ENCODE measurements at places on chromosomes 5 and 9.

- DNase-seq, result no peak
These were observed 32.9 kb upstream of the FCN1 start for GRCh38 chr9:134950386-134951210.

DNA sequence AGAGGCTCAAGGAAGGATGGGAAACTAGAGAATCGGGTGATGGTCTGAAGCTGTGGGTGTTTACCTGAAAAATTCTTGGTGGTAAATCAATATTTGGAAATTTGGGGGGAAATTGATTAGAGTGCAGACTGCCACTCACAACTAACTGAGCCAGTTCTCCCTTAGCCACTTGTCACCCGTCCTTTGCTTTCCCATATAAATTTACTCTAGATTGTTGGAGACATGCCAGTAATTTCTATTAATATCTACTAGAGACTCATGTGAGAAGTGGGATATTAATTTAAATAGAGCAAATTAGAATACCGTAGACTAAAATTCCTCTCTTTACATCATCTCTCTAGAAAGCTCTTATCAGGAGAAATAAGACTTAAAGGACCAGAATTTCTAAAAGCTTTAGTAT is 471.3 kb upstream of the DAB2 start:
- no peak for DNase-seq

- DNase-seq, result no peak
These were observed 91.7 kb upstream of the KLF9 start for GRCh38 chr9:70506159-70506558.

DNA sequence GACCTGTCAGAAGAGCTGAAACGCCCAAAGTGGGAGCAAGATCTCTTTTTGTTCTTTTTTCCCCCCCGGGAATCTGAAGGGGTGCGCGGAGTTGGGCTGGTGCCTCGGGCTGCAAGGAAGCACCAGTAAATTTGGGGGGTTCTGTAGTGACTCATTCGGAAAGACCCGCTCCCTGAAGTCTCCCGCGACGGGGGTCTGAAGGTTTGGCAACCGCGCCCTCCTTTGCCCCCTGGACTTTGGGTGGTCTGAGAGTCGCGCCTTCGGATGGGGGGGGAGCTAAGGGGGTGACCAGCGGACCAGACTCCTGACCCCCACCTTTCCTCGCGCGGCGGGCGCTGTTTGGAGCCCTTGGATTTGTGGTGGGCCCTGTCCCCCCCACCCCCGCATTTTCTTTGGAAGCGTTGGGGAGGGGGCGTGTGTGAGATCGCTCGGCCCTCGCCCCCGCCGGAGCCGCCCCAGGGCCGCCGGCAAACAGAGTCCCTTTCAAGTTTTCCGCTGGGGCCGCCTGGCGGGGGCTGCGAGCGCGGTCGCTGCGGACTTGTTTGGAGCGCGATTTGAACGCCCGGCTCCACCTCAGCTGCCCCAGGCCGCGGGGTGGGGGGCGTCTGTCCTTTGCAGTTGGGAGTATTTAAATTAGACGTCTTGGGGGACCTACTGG is 2.0 kb downstream of the CXXC5 start:
- no peak for DNase-seq

DNA sequence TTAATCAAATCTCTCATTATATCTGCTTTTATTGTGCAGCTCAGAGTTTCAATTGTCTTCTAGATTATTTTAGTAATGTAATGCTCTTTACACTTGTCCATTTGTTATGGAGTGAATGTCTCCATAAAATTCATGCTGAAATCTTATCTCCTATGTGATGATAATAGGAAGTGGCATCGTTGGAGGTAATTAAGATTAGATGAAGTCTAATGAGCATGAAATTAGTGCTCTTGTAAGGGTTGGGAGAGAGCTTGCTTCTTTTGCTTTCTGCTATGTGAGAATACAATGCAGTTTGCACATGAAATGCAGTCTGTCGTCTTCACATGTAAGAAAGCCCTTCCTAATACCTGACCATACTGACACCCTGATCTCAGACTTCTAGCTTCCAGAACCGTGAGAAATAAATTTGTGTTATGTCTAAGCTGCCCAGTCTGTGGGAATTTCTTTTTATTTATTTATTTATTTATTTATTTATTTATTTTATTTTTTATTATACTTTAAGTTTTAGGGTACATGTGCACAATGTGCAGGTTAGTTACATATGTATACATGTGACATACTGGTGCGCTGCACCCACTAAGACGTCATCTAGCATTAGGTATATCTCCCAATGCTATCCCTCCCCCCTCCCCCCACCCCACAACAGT is 1399.2 kb upstream of the CDH6 start:
- no peak for DNase-seq

GRCh38 chr5:73231246-73231778 is 58.3 kb downstream of the TMEM174 start:
- no peak for DNase-seq

- no peak for DNase-seq
These were observed 579 bp upstream of the FAM78A start for GRCh38 chr9:131276891-131277286.

GRCh38 chr5:56145511-56145910 is 87.6 kb downstream of the ANKRD55 start:
- DNase-seq, result no peak

DNA sequence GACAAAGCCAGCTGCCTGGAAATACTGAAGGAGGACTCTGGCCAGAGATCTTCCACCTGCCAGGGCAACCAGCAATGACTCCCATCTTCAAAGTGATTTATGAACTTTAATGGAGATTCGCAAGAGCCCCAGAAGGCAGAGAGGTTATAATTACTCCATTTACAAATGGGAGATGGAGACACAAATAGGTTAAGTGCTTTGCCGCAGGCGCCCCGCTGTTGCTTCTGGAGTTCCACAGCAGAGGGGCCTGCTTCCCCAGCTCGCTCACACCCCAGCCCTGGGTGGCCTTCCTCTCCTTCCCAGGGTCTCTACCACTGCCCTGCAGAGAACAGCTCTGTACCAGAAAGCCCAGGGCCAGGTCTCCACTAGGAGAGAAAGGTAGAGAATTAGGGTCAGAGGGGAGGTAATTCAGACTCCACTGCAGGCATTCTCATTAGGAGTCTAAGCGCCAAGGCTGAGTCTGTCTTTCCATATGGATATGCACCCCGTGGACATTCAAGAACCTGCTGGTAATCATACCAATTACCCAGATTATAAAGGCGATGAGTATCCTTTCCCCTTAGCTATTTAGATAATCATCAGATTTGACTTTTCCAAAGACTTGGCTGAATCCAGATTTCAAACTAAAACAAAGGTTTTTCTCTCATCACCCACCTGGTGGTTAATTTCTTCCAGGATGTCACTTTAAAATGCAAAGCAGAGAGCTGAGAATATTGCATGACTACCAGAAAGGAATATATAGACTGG is 157.6 kb upstream of the TUT7 start:
- DNase-seq, result no peak

DNA sequence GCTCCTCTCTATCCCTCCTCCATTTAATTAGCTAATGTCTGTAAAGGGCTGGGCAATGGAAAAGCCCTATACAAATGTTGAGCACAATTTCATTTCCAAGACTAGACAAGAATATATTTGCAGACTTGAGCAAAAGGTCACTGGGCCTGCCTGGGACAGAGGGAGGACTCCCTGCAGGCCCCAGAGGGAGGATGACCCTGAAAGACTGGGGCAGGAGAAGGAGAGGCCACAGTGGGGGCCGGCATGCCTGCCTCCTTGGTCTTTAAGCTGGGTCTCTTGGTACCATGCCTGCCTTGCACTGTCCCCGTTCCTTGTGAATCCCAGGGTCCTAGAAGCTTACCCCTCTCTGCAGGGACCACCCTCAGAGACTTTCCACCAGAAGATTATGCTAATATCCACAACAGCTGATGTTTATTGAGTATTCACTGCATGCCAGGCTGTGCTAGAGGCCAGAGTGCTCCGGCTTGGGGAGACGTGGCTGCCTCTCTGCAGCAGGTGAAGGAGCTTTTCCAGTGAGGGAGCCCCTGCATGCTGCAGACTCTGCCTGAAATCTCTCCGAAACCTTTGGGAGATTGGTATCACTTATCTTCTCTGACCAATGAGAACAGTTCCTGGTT is 72.7 kb upstream of the HSPA9 start:
- DNase-seq, result no peak

GRCh38 chr5:38874948-38875456 is 29.2 kb downstream of the OSMR start:
- DNase-seq, result no peak

DNA sequence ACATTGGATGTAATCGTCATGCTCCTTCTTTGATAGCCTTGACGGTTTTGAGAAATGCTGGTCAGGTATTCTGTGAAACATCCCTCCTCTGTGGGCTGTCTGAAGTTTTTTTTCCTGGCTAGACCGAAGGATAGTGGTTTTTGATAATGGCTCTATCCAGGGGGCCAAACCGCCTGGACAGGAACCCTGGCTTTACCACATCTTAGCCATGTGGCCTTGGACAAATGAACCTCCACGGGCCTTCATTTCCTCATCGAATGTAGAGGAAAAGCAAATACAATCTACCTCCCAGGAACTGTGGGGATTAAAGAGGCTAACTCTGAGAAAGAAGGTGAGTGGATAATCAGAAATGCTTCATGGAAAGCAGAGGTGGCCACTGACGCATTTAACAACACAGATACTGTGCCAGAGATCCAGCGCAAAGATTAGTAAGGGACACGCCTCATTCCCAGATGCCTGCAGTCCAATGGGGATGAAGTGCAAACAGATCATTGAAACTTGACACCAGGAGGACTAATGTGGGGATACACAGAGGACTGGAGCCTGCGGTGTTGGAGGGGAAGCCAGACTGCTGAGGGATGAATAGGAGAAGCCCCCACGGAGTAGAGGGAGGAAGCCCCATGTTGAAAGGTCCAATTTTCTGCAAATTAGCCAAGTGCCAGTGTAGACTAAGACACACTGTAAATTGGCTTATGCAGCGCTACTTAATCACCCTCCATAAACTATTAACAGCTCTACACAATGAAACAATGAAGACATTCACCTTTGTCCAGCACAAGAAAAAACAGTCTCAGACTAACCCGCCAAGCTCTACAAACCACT is 41.6 kb downstream of the MYO10 start:
- DNase-seq, result peak; percentile 61

DNA sequence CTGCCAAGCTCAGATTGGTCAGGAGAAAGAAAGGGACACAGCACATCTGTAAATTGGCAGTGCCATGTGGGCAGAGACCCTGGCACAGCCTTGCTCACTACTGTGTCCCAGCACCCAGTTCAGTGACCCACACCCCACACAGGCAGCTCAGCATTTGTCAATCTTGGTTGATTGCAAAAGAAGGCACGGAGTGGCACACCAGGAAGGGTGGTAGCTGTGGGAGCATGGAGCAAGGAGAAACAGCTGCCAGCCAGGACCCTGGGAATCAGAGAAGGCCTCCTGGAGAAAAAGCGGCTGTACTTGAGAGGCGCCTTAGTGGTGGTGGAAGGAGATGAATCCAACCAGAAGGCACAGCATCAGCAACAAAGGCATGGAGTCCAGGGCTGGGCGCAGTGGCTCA is 3.5 kb downstream of the SLC27A4 start:
- no peak for DNase-seq

DNA sequence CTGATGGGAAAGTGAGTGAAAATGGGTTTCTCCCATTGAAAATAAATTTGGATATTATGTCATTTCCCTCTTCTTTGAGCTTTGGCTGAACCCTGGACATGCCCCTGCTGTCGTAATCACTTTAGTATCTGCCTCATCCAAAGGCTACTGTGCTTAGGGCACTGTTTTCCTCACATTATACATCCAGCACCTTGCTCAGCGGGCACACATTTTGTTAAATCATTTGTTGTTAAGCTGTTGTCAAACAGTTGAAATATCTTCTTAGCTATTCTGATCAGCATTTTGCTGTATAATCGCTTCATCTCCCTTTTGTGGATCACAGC is 352.7 kb upstream of the CD180 start:
- DNase-seq, result no peak

DNA sequence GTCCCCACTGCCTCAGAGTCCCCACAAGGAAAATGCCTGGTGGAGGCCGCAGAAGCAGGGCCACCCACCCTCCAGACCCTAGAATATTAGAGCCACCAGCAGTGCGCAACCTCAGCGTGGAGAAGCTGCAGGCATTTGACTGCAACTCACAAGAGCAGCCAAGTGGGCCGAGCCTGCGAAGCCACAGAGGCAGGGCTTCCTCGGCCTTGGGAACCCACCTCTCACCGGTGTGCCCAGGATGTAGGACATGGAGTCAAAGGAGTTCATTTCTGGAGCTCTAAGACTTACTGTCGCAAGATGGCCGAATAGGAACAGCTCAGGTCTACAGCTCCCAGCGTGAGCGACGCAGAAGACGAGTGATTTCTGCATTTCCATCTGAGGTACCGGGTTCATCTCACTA is 397.9 kb upstream of the PIK3R1 start:
- no peak for DNase-seq

- no peak for DNase-seq
These were observed 27.0 kb downstream of the ERAP2 start for GRCh38 chr5:96903300-96903699.

- DNase-seq, result no peak
These were observed 23.9 kb downstream of the SRP19 start for GRCh38 chr5:112885001-112885400.

DNA sequence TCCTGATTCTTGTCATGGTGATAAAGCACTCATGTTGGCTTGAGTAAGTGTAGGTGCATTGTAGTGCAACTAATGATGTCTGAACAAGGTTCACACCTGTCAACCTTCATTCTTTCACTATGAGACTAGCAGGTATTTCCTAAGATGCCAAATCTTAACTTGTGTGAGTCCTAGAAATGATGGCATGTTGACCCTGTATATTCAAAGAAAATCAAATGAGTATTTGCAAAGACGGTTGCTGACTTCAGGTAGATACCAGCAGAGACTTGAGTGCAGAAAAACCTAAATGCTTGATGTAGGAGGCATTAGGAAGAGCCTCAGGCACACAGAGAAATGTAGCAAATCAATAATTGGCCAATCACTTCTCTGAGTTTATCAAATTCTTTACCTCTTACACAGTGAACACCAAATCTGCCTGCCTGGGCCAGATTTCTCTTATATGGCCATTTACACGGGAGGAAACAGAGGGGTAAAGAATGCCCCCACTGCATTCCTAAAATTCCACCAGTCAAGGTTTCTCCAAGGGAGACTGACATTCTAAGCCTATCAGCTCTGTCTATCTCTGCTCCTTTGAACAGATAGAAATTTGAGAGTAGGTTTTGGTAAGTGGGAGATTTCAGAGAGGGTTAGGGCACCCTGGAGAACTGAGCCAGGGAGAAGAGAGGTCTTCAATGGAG is 488.6 kb upstream of the WWC1 start:
- no peak for DNase-seq

GRCh38 chr5:127519527-127519926 is 2.1 kb downstream of the PRRC1 start:
- DNase-seq, result no peak

GRCh38 chr5:127176769-127177168 is 103.5 kb upstream of the C5orf63 start:
- DNase-seq, result no peak

GRCh38 chr9:29285818-29286217 is 1712.5 kb upstream of the C9orf72 start:
- no peak for DNase-seq

- DNase-seq, result peak; percentile 76
These were observed 55.7 kb downstream of the SUSD1 start for GRCh38 chr9:112119225-112120029.
